ENCODE measurements at places on chromosomes 11 and 22.

DNA sequence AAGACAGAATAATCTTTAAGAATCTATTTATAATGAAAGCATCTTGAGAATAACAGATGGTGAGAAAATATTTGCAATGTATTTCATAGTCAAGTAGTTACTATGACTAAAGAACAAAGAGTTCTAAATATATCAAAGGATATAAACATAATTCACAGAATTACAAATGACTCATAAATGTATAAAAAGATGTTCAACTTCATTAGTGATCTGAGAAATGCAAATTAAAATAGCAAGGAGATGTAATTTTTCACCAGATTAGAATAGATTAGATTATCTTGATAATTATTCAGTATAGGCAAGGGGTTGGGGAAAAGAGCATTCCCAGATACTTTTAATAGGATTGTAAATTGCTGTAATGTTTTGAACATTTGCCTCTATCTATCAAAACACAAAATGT, 30.1 kb upstream of the PAMR1 start:
- no peak for DNase-seq

- no peak for DNase-seq
Measured at GRCh38 chr11:125429807-125430678, 66.0 kb downstream of the FEZ1 start.

- DNase-seq, result no peak
Measured at GRCh38 chr11:36026315-36026968, 82.6 kb downstream of the LDLRAD3 start.

DNA sequence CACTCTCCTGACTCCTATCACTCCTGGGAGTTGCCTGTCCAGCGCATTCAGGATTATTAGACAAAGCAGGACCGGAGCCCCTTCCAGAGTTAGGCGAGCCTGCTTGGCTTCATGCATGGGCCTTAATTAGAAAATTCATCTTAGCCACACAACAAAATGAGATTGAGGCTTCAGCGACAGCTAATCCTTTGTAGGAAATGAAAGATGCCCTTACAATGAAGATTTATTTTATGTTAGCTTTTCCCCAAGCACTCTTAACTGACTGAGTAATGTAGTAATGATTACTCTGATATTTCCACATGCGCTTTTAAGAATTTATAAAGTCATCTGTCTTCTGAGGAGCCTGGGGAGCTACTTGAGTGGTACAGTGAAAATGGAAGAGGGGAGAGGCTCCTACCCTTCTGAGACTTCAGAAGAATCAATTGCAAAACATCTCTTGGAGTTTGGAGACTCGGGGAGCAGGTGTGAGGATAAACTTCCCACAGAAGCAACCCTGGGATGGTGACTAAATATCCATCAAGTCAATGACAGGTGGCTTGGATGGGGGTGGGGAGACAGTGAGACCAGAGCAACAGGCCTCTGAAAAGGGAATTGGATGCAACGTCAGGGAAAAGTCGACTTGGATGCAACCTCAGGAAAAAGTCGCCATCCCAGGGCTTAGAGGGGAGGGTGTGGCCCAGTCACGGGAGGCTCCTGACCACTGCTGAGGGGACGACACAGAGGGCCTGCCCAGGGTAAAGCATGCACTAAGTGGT, 434.5 kb upstream of the B3GAT1 start:
- no peak for DNase-seq

DNA sequence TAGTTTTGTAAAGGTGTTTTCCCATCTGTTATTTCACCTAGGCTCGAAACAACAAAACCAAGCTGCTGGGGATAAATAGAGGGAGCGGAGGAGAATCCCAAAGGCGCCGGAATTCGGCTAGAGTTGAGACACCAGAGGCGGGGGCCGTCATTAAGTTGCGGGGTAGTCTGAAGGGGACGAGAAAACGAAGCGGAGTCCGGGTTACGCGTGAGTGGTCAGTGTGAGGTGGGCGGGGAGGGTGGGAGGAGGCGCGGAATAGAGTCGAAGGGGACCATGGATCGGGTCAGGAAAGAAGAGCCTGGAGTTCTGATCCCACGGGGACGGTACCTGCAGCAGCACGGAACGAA, 361 bp downstream of the SRPRA start:
- DNase-seq, result no peak

DNA sequence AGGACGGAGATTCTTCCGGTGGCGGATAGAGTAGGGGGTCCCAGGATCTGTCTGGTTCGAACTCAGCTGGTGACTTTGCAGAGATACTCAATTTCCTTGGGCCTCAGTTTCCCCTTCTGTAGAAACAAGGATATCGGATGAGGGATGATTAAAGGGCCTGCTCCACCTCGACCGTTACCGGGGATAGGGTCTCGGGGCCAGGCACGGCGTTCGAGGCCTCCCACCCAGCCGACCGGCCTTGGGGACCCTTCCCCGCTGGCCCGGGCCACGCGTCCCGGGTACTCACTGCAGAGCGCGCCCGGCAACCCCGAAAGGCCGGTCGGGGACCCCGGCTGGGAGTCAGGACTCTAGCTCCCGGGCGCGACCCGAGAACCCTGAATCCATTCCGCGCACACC, 321 bp downstream of the RHBDD3 start:
- no peak for DNase-seq

- DNase-seq, result no peak
Measured at GRCh38 chr11:63916837-63917691, at the start of gene RCOR2. RCOR2 (minus strand) TSS chr11:63917164; CDS start chr11:63916456, 708 bp downstream.
